ENCODE measurements at places on chromosomes 4 and X.

- DNase-seq: no peak
Measured at GRCh38 chr4:141570290-141570689, 66.1 kb upstream of the IL15 start.

DNA sequence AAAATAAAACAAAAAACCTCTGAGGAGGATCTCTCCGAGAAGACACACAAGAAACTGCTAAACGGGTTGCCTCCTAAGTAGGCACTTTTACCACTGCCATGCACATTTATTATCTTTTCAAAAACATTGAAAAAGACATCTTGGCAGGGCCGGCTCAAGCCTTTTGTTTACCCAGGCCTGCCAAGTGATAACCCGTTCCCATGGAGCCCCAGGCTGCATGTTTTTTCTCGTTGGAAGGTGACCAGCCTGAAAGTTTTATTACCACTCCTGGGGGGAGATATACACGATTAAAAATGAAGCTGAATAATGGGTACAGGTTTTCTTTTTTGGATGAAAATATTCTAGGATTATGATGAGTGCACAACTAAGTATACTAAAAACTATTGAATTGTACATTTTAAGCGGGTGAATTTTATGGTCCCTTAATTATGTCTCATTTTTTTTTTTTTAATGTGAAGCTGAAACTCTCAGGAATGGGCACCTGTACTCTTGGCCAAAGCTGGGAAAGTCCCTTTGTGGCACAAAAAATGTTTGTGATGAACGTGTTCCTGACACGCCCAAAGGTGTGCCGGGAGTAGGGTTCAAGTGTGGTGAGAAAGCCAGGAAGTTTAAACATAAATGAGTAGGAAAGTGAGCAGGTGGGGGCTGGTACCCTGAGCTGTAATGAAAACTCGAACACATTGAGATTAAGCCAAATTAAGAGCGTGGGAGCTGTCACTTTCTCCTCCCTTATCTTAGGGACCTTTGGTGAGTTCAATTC is 1.5 kb upstream of the MAP7D2 start:
- no peak for DNase-seq

DNA sequence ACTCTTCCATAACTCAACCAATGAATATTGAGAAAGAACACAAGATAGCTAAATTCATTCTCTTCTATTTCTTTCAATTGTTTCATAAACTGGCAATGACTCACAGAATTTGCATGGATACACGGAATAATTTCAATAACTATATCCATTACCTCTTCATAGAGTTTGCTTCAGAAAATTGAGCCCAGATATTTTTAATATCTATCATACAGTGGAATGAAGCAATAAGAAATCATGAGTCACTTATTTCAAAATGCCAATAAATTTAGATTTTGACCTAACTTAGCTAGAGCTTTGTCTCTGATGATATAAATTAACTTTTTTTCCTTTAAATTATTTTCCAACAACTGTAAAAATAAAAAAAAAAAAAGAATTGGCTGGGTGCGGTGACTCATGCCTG is 22.2 kb upstream of the MANBA start:
- DNase-seq: no peak

GRCh38 chr4:85774000-85774399 is 299.1 kb downstream of the ARHGAP24 start:
- DNase-seq: no peak

DNA sequence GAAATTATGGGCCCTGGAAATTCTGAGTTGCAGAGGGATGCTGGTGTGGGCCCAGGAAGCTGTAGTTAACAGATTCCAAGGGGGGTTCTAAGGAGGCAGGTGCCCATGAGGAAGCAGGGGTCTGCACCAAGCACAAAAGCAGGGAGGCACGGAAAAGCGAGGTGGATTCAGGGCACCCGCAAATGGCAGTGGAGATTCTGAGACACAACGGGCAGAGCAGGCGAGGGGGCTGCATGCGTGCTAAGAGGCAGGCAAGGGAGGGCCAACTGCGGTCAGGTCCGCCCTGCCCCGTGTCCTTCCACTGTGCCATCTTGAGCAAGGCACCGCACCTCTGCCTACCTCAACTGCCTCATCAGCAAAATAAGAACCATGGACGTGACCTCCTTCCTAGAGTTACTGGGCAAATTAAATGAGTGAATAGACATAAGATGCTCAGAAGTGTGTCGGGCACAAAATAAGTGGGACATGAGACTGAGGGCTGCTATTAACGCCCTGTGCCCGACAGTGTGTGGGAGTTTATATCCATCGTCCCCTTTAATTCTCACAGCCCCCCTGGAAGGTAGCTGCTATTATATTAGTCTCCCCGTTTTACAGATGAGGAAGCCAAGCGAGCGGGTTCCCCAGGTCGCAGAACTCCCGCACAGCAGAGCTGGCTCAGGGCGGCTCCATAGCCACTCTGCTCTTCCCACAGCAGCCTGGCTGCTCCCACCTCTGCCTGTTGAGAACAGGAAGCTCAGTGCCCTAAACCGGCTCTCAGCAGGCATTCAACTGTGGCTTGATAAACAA is 67.6 kb downstream of the PPP2R2C start:
- no peak for DNase-seq

DNA sequence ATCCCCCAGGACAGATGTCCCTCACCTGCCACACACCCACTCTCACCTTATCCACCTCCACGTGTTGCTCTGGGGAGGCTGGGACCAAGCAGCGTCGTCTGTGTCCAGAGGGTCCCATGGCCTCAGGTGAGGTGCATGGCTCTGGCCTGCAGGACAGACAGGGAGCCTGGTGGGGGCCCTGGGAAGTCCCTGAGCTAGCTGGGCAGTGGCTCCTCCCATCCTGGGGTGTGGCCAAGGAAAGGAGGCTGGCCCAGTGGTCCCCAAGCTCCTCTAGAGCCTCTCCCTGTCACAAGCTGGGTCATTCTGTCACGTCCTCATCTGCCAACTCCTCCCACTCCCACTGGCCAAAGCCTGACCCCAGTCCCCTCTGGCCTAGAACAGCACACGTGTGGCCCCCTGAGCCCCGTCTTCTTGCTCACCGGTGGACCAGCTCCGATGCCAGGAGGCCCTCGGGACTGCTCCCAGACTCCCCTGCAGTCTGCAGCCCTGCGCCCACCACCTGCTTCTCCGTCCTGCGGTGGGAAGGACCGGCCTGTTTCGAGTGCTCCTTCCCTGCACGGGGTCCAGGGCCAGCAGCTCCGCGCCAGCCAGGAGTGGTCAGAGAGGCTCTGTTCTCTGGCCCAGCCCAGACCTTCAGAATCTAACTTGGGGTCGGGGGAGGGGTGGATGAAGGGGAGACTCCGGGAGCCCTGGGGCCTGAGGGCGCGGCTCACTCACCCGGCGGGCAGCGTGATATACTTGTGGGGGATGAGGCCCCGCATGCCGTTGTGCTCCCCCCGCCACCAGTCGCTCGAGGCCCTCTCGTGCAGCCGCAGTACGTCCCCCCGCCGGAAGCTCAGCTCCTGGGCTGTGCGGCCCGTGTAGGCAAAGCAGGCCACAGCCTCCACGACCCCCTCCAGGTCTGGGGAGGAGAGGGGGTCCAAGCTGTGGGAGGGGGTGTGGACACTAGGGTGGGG is 4.8 kb downstream of the AVPR2 start:
- DNase-seq: no peak
